Smooth muscle cell of the brain vasculature (primary cell): ENCODE measurements at places on chromosomes 2 and 18.

DNA sequence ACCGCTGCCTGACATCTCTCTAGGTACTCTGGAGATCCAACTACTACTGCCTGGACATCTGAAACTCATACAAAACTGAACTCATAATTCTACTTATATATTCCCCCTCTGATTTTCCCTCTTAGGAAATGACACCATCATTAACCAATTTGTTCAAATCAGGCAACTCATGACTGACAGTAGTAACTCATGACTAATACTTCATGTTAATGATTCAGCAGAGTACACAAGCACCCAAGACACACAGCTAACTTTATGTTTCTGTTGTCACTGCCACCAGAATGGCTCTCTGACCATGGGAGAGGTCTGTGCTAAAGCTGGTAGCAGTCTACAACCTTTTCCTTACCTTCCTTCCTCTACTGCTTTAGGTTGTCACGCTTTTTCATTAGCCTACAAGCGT, 91.1 kb downstream of the ITSN2 start:
- no peak for DNase-seq

DNA sequence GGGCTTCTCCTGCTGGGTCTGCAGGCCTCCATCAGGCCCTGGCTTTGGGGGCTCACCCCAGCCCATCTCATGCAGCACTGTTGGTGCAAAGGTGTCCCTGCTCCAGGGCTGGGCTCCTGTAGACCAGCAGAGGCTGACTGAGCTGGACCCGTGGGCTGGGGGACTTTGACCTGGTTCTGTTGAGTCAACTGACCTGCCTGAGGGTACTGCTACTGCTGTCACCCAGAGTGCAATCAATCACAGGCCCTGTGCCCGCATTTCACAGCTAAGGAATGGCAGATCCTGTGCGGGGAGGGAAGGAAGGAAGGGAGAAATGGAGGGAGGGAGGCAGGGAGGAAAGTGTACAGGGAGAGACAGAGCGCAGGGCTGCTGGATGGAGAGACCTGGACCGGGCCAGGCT, 136.8 kb downstream of the TPO start:
- no peak for DNase-seq

- no peak for DNase-seq
These were observed 275.3 kb upstream of the RAB12 start for GRCh38 chr18:8333961-8334360.

DNA sequence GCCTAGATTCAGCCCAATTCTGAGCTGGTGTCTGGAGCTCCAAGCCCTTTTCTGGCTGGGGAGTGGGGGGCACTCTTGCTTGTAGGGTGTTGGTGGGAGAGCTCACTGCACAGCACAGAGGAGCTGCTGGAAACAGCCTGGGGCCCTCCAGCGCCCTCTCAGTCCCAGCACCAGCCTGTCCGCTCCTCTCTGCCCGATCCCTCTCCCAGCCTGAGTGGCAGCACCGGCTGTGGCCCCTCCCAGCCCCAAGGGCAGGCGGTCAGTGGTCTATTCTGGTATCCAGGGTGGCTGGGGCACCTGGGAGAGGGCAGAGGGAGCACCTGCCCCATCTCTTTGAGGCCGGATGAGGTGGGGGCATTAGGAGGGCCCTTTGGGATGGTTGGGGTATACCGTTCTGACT, 13.2 kb upstream of the DES start:
- DNase-seq: no peak

DNA sequence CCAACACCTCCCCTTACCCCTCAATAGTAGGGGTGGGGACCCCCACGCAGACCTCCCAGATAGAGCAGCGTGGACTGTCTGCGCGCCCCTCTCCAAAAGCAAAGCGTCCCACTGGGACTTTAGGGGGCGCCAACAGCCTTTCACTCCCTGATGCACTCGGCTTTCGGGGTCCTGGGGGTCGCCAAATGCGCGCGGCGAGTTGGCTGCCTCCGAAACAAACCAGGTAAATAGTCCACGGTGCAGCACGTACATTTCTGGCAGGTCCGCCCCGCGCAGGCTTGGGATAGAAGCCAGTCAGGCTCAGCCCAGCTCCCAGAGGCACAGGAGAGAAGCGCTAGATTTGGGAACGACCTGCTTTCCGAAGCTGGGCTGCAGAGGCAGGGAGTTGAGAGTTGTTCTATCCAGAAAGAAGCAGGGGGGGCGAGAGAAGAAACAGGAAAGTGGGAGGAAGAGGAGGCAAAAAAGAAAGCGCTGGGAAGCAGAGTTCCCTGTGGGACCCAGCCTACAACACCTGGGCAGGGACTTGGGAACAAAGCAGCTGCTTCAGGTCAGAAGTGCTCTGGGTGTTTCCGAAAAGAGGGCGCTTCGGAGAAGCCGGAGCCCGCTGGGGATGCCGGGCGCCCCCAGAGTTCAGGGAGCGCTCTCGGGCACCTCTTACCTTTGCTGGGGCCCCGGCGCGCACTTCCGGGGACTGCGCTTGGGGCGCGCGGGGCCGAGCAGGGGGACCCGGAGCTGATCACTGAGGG, 544 bp downstream of the EVA1A start:
- DNase-seq: no peak

DNA sequence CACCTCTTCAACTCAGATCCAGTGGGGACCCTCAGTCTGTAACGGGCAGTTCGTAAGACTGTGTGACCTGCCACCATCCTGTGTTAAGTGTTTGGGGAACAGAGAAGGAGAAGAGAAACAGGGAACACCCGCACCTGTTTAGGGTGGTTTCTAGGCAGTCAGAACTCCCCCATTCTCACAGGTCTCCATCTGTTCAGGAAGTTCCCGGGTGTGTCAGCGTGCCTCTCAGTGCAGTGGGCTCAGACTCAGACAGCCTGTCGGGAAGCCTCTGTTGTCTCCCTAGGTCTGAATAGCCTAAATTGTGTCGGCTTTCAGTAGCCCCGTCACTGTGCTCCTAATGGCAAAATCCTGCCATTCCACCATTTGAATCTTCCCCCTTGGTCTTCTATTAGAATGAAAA, 256.6 kb downstream of the LOXHD1 start:
- no peak for DNase-seq

DNA sequence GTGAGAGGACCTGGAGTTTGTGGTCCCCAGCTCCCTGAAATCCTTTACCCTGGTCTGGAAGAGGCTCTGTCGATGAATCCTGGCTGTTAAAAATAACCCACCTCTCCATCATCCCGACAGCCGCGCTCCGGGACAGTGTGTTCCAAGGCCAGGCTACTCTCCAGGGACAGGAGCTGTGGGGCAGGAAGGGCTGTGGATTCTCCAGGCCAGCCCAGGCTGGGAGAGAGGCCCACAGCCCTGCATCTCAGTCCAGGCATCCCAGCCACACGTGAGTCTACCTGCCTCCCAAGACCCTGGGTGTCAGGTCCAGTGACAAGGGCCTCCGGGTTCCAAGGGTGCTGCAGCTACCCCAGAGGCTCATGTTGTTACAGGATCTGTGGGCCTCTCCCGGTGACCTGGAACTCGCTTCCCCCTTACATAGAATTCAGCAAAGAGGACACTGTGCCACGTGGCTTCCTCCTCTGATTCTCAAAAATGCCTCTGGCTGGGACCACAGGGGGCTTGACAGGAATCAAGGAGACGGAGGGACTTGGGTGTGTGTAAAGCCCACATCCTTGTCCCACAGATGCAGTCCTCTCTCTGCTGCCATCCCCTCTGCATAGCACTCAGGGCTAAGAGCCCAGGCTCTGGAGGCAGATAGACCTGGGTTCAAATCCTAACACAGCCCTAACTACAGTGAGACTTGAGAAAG, 17.3 kb downstream of the ADRA2B start:
- no peak for DNase-seq

- DNase-seq: no peak
These were observed 33.9 kb downstream of the CNGA3 start for GRCh38 chr2:98380203-98380535.

DNA sequence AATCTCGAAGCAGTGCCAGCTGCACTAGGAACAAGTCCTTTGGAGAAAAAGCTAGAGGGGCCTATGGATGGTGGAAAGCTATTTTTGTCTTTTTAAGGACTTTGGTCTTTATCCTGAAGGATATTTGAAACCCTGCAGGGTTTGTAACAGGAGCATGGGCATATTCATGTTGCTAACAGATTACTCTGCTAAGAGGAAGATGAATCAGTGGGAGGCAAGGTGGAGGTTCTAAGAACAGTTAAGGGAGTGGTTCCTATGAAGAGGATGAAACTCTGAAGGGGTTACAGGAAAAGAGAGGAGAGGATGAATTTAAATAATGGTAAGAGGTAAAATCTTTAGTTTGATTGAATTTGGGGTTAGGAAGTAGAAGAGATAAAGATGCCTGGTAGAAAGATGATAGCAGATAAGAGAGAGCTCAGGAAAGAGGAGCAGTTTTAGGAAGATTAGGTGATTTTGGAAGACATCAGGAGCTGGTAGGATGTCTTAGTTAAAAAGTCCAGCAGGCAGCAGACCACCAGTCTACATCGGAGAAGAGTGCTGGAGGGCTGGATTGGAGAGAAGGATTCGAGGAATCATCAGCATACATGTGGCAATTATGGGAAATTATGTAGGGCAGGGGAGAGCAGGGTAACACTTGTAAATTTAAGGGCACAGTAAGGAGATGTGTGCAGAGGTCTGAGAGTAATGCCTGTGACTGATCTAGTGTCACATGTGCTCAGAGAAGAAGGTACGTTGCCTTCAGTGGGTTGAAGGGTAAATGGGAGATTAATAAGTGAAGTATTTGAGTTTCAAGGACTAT, 39.3 kb upstream of the C1GALT1C1L start:
- no peak for DNase-seq

GRCh38 chr18:74820160-74820780, 222.6 kb downstream of the ZNF407 start:
- DNase-seq: no peak

DNA sequence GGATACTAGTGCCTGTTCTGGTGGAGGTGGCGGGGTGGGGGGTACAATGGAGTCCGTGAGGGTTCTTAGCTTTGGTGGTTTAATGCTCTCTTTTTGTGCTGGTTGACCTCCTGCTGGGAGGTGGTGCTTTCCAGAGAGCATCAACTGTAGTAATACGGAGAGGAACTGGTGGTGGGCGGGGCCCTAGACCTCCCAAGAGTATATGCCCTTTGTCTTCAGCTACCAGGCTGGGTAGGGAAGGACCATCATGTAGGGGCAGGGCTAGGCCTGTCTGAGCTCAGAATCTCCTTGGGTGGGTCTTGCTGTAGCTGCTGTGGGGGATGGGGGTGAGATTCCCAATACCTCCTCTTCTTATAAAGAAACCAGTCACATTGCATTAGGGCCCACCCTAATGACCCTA, 27.1 kb downstream of the CAMKMT start:
- DNase-seq: no peak

DNA sequence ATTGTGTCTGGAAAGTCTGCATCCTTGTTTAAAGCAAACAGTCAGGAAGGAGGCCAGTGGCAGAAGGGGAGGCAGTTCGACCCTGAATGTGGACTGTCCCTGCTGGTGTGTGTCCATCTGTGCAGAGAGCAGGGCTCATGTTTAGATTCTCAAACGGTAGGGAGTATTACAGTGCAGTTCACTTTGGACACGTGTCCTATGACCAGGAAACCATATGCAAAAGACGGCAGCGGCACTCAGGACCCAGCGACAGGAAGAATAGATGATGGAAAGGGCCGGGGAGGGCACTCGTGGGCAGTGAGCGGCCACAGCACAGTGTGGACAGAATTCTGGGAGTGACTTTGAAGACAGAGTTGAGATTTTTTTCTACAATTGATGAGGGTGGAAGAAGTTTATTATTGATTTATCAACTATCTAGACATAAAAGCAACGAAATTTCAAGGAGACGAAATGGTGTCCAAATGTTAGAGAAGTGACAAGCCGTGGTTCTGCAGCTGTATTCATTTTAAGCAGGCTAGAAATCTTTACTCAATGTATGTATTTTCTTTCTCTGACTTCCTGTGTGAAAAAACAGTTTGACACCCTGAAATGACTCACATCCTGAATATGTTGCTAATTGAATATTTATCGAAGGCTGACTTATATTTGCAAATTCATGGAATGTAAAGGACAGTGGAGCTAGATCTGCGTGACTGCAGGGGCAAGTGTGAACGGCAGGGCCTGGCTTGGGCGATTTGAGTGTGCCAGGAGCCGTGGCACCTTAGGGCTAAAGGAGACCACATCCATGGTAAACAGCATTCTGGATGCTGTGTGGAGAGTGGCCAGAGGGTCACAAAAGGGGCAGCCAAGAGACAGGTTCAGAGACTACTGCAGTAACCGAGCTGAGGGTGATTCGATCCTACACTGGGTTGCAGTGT, 214.2 kb downstream of the PTGR3 start:
- no peak for DNase-seq

DNA sequence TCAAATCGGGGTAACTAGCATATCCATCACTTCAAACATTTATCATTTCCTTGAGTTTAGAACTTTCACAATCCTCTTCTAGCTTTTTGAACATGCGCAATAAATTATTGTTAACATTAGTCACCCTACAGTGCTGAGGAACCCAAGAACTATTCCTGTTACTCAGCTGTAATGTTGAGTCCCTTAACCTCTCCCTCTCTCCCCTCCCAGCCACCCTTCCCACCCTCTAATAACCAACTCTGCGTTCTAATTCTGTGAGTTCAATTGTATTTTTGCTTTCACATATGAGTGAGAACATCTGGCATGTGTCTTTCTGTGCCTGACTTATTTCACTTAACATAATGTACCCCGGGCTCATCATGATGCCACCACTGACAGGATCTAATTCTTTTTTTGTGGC, 78.6 kb upstream of the RANBP2 start:
- DNase-seq: no peak

DNA sequence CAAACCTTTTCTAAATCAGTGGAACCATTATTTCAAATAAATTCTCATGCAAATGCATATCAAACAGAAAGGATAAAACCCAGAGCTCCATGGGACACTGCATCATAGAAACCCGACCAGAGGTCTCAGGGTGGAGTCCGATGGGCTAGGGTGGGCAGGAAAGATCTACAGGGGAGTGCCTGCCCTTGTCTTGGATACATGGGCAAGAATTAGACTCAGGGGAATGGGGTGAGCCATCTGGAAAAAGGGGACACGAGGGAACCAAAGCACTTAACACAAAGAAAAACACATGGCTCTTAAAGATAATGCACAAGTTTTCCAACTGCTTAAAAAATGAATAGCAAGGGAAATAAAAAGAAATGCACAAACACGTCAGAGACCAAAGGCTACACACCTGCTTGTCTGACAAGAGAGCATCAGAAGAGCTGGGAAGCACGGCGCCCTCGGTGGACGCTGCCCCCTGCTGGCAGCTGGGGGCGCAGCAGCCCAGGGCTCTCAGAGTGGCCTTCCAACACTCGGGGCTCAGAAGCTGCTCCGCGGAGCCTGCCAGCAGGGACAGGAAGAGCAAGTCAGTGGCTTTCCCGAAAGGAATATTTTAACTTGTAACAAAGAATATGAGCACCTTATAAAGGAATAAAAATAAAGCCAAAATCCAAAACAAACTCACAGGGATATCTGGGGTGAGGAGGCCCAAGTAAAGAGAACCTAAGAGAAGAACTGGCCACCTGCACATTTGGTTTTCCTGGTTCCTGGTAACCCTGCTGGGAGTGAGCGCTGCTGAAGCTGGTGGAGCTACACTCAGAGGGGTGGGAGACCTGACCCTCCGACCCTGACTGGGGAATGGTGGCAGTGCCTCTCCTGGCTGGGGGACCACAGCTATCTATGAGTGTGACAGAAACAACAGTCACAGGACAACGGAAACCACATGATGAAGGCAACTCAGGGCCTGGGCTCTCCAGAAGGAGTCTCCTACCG, 54.5 kb downstream of the SIGLEC15 start:
- peak; percentile 52 for DNase-seq

- DNase-seq: peak; percentile 90
These were observed at the start of gene EMILIN1 for GRCh38 chr2:27078267-27079194. Gene EMILIN1 (plus strand): TSS chr2:27078615. CDS start chr2:27079066, 451 bp downstream.
